ENCODE measurements at places on chromosomes 2 and 18.
A peak's percentile ranks its signal among the peaks of the same experiment; 100 is the strongest.

DNA sequence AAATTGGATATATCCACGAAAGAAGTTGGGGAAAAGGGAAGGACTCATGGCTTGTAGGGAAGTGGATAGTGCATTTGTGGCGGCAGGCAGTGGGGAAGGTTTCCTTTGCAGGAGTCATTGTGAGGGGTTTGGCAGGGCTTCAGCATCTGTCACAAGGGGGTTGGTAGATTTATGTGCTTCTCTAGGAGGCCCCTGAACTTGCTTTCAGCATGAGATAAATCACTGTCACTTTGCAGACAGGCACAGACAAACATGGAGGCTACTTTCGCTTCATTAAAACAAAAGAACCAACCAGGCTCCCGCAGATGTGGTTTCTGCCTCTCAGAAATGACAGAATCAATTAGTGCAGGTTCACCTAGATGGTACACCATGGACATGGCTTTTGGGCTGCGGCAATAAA is 340.7 kb downstream of the TGIF1 start:
- ATAC-seq, result no peak

- no peak for ATAC-seq
These were observed 87.9 kb downstream of the IRS1 start for GRCh38 chr2:226711606-226712296.

DNA sequence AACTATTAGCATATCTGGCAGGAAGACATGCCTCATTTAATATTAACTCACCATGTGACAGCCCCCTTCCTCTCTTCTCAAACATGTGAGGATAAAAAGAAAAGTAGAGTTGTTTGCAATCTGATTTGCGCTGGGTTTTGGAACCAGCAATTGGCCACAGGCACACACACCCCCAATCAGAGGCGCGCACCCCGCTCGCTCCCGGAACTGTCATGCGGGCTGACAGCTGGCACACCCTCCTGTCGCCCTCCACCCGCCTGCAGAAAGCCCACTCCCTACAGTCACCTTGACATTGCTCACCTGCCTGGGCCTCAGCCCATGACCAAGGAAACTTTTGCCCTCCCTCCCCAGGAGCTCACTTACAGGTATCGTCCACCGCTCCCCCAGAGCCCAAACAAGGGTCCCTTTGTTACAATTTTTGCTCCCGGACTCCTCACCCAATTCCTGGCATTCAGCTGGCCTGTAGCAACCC is 1.1 kb downstream of the COBLL1 start:
- ATAC-seq, result peak; percentile 59

GRCh38 chr2:138922973-138923563 is 142.9 kb upstream of the NXPH2 start:
- ATAC-seq, result no peak

DNA sequence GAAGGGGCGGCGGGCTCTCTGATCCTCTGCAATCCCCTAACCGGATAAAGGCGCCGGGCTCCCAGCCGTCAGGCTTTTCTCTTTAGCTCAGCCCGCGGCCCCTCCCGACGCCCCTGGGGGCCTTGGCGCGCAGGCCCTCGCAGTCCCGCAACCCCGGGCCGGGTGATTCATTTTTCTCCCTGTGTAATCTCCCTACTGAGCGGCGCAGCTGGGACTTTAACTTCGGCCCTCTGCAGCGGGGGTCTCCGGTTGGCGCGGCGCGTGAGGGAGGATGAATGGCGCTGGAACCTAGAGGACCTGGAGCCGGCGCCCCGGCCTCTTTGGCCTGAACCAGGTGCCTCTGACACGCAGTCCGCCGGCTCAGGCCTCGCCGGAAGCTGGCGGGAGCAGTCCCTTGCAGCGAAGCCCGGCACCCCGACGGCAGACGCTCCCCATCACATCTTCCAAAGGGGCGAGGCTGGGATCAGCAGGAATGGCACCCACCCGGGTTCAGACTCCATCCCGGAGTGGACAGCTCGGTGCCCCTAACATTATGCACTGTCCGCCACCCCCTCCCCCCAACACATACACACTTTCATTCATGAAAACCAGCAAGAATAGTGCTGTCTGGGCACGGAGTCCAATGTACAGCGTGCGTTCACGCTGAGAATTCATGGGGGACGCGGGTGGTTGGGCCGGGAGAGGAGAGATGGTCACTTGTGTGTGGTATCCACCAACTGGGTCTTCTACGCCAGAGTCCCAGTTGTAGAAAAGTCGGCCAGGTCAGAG is 1.2 kb downstream of the CNGA3 start:
- no peak for ATAC-seq

GRCh38 chr18:49544362-49544761 is 17.5 kb upstream of the LIPG start:
- no peak for ATAC-seq

- no peak for ATAC-seq
These were observed 84.2 kb downstream of the DOK6 start for GRCh38 chr18:69484699-69485396.

DNA sequence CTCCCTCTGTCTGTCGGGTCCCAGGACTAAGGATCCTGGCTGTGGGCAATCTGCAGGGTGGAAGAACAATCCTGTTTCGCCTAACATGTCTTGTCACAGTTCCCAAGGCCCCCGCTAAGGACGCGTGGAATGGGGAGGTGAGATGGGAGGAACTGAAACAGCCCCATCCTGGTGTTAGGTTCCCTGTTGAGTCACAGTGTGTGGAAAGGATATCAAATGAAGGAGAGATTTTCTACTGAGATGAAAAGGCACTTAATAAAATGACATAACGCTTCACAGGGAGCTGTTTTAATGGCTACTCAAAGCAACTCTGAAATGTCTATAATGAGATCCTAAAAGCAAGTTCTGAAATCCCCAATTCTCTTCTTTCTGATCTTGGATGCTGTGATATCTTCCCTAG is 52.5 kb downstream of the RAB31 start:
- no peak for ATAC-seq

GRCh38 chr18:3157086-3157485 is 62.7 kb downstream of the MYOM1 start:
- no peak for ATAC-seq

All from stimulated activated memory B cell treated with anti-CD40 and anti-IgM and Interleukin-4, amounts not matched to agents 10 μg/mL and 1 μg/mL and 100 μg/mL, for 72 hours (primary cell).